ENCODE measurements at places on chromosomes 7 and 10.

DNA sequence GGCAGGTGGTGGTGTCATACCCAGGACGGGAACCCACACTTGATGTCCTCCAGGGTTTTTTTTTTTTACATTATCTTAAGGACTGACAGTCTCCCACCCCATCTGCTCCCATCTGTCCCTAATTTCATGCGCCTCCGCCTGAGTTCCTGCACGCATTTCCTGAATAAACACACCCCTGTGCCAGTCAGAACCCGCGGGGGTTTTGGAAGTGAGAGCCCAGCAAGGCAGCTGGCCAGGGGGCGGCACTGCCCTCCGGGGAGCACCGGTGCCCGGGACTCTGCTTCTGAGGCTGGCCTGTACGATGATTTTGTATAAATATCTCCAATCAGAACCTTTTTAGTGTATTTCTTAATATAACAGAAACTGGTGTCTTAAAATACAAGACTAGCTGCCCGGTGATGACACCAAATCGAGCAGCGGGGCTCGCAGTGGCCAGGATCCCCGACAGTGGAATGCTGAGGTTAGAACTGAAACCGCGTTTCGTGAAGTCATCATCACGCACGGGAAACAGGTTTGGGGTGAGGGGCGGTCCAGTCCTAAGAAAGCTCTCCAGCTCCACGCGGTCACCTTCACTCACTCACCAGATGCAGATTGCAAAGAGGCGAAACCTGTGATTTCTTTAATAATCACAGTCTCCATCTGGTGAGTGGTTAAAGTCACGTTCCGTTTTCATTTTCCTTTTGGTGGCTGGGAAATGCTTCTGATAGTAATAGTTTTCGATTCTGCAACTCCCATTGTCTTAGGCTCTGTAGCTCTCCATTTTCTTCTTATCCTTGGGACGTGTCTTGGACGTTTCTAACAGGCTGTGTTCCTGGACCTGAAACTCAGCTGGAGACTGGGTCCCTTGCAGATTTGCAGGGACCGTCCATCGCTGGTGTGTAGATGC is 19.7 kb downstream of the BNIP3 start:
- no peak for DNase-seq

GRCh38 chr10:100805543-100806355 is 60.4 kb downstream of the PAX2 start:
- no peak for DNase-seq

GRCh38 chr10:113058523-113059370 is 108.7 kb downstream of the TCF7L2 start:
- DNase-seq, result no peak

DNA sequence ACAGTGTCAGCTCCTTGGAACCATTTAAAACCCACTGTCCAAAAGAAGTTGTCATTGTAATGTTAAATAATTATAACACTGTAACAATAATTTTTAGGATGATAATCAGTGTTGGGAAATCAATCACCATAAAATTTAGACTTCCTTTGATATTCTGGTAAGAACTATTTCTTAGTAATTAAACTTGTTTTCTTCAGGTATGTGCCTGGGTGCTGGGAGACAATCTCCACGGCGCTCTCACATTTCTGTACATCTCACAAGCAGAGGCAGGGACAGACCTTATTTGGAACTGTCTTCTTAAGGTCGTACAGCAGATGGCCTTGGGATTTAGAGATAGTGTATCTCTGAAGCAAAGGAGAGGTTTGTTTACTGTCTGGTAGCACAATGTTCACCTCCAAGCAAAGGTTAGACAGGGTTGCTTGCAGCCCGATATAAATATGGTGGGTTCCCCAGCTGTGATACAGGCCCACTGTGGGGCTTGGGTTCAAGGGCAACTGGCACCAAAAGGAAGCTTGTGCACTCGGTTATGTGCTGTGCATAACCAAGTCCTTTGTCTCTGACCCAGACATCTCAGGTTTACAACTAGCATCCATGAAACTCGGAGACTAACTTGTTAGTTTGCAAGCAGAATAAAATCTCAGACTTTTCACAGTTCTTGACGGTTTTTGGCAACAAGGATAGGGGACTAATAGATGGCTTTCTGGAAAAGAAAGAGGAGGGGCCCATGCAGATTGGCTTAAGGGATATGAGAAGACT is 125.5 kb downstream of the RNF32 start:
- no peak for DNase-seq

GRCh38 chr10:92573091-92573797 is 649 bp downstream of the IDE start:
- DNase-seq, result no peak

GRCh38 chr10:72274213-72274729 is 547 bp downstream of the DDIT4 start:
- DNase-seq, result no peak

DNA sequence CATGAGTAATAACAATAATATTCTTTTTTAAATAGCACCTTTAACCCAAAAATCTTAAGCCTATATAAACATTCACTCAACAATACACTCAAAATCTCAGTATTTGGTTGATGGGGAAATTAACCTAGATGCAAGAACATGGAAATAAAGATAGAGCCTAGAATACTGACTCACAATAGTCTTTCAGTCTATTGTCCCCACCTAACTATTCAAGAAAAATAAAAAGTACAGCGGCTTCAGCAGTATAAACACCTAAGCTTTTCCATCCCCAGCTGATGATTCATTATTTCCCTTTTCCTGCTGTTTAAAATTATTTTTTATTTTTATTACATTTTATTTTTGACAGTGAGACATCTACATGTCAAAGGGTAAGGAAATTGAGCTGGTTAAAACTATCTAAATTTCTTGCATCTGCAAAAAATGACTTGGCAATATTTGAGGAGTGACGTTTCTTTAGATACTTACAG is 201.4 kb downstream of the FZD1 start:
- DNase-seq, result no peak

DNA sequence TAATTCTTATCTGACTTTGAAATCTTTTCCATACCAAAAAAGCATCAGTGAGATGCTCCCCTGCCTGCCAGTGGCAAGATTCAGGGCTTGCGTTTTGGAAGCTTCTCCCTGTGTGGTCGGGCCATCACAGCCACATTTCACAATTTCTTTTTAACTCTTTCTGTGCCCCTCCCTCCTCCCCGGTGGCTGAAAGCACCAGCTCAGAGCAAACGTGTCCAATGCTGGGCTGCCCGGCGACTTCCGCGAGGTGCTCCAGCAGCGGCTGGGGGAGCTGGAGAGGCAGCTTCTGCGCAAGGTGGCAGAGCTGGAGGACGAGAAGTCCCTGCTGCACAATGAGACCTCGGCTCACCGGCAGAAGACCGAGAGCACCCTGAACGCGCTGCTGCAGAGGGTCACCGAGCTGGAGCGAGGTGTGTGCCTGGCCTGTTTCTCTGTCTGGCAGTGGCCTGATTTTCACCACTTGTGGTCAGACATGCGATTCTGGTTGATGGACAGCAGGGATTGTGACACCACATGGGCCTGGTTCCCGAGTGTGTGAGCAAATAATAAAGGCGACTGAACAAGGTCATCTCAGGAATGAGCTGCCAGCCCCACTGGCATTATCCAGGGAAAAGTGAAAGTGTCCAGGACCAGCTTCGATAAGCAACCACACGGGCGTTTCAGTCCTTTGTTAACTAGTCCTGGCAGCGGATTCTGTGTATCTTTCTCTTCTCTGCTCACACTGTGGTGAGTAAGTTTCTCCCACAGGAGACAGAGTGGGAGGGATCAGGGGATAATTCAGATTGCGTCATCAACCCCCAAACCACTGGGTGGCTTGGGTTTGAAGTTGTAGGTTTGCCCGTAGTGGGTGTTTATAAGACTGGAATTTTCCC is 2.6 kb downstream of the NPTX2 start:
- no peak for DNase-seq

DNA sequence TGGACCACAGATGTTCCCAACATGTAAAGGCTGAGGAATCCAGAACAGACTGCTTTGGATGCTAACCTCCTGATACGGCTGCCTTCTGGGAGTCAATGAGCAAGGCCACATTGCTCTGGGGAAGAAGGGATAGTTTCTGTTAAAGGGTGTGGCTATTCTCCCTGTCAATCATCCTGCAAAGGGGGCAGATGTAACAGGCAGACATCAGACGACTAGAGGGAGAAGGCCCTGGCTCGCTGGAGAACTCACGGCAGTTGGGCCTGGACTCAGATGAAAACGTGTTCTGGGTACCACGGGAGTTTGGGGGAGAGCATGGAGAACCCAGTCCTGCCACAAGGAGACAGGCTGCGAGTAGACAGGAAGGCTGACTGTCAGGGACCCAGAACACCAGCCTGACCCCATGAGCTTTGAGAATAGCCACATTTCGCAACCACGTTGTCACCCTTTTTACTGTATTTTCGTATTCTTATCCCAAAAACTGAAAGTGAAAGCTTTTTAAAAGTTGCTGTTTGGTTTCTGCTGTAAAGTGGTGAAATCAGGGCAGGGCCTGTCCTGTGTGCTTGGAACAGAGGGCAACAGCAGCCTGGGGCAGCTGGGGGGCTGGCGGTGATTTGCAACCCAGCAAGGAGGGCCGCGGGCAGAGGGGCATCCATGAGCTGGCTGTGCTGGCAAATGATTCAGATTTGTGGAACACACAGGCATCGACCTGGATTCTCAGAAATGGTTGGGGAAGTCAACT is 95.3 kb downstream of the MYOF start:
- DNase-seq, result no peak

GRCh38 chr7:23928418-23928775 is 218.4 kb downstream of the STK31 start:
- DNase-seq, result no peak

- no peak for DNase-seq
Observed at GRCh38 chr7:130831817-130832481, 97.9 kb upstream of the KLF14 start.

Data from stimulated activated CD4-positive, alpha-beta T cell treated with anti-CD3 and anti-CD28 coated beads, Interleukin-1b, Interleukin-23, amount 100 ng/mL, for 4 hours (primary cell).